ENCODE measurements at places on chromosomes 4 and X. TPM values are rescaled to one million over a fixed set of nuclear protein-coding genes. Genes with fewer than 3 reads are reported as not detected.

GRCh38 chrX:153983321-153983801 is 10.8 kb downstream of the TMEM187 start:
- H3K36me3 ChIP-seq = no peaks in the 10 kb centered on the region
- H3K4me1 ChIP-seq = no peaks in the 10 kb centered on the region
- no peak for DNase-seq
- H3K27ac ChIP-seq = no peak overlapping the region
- no peak overlapping the region for H3K4me3 ChIP-seq

- H3K4me1 ChIP-seq = no peaks in the 10 kb centered on the region
- no peaks in the 10 kb centered on the region for H3K27me3 ChIP-seq
- DNase-seq = no peak
- H3K36me3 ChIP-seq = no peaks in the 10 kb centered on the region
- no peak overlapping the region for H3K4me3 ChIP-seq
Measured at GRCh38 chr4:147428583-147428982, 52.3 kb upstream of the EDNRA start.

DNA sequence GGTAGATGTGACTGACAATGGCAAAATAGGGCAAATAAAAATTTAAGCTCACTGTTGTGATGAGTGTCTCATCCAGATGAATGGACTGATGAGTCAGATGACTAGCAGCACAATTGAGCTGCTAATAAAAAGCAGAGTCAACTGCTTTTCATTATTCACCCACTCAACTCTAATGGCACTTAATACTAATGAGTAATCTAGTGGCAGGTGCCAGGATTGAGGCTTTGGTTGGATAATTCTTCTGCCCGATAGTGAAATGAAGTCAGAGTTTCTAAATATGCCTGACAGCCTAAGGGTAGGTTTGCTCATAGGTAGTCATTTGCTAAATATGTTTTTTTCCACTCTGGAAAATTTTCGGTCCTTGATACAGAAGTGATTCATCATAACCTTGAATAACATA is 10.4 kb downstream of the OGT start:
- H3K36me3 ChIP-seq = no peaks in the 10 kb centered on the region
- no peaks in the 10 kb centered on the region for H3K4me1 ChIP-seq
- no peak overlapping the region for H3K27ac ChIP-seq
- no peaks in the 10 kb centered on the region for H3K27me3 ChIP-seq
- no peak for DNase-seq

- no peak overlapping the region for H3K4me3 ChIP-seq
- no peaks in the 10 kb centered on the region for H3K4me1 ChIP-seq
- no peak for DNase-seq
- H3K36me3 ChIP-seq = no peaks in the 10 kb centered on the region
- H3K27me3 ChIP-seq = no peaks in the 10 kb centered on the region
Measured at GRCh38 chrX:39950018-39950688, 147.6 kb downstream of the BCOR start.

GRCh38 chr4:76856243-76857073 is 41.5 kb downstream of the SOWAHB start:
- DNase-seq = no peak
- H3K27ac ChIP-seq = no peak overlapping the region
- H3K27me3 ChIP-seq = no peaks in the 10 kb centered on the region
- no peaks in the 10 kb centered on the region for H3K4me1 ChIP-seq

DNA sequence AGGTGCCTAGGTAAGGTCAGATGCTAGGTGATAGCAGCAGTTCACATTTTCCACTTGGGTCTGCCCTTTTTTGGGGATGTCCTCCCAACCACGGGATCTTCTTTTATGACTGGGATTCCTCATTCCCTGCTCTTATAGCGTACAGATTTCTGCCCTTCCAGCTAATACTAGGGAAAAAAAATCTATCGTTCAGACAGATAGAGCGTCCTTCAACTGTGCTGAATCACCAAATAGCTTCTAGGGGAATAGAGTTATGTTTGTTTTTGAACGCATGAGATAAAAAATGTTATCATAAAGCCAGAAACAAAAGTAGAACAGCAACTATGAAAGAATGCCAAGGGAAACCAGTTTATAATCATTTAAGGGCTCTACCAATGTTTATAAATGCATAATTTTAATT is 13.0 kb downstream of the RAP2C start:
- H3K36me3 ChIP-seq = no peaks in the 10 kb centered on the region
- H3K27me3 ChIP-seq = no peaks in the 10 kb centered on the region
- H3K4me1 ChIP-seq = no peaks in the 10 kb centered on the region
- H3K4me3 ChIP-seq = peak overlapping the region; percentile 2

DNA sequence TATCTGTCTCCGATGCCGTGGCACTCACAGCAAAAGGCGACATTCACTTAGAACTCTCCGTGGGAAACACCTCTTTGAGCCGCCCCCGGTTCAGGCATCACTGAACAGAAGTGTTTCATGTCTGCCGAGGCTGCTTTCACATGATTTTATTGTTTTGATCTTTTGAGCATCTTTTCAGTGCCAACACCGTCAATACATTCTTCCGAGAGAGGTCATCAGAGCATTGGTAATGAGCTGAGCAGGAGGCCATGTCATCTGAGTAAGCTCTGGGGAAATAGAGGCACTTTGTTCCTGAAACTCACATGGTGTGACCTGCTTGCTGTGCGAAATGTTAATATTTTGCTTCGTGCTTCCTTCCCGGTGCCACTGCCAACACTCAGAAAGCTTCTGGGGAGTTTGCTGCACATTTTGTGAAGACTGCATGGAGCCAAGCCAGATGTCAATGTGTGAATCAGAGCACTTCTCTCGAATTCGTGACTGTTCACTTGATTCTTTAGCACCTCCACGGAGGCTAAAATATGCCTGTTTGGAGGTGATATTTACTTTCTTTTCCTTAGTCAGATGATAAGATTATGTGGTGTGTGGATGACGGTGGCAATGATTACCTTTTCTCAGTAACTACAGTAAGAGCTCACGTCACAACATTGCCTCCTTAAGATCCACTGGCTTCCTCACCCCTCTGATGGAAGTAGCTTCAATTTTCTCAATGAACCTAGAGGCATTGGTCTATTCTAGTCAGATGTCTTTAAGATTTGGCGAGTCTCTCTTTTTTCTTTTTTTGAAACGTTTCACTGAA is 222.3 kb upstream of the HS3ST1 start:
- H3K27me3 ChIP-seq = no peaks in the 10 kb centered on the region
- DNase-seq = no peak
- H3K4me3 ChIP-seq = no peak overlapping the region
- H3K4me1 ChIP-seq = no peaks in the 10 kb centered on the region

- no peak overlapping the region for H3K27ac ChIP-seq
- H3K36me3 ChIP-seq = no peaks in the 10 kb centered on the region
- no peaks in the 10 kb centered on the region for H3K4me1 ChIP-seq
- no peak for DNase-seq
- H3K27me3 ChIP-seq = no peaks in the 10 kb centered on the region
Measured at GRCh38 chr4:182758273-182758672, 158.9 kb downstream of the DCTD start.

DNA sequence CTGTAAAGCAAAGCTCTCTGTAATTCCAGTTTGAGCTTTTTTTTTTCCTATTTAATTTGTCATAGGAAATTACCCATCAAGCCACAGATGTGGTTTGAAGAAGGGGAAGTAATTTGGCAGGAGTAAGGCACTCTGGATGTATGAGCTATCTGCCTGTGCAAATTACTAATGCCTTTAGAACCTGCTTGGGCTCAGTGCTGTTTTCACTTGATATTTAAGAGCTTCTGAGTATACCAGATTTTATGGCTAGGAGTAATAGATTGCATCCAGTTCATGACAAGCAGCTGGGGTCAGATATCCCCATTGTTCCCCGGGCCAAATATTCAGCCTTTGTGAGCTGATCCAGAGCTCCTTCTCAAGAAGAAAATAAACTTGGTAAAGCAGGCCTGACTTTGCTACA is 89.1 kb downstream of the DCAF8L2 start:
- H3K27me3 ChIP-seq = no peaks in the 10 kb centered on the region
- no peak overlapping the region for H3K4me3 ChIP-seq
- no peak overlapping the region for H3K27ac ChIP-seq
- H3K4me1 ChIP-seq = no peaks in the 10 kb centered on the region
- DNase-seq = no peak

GRCh38 chr4:98864560-98864959 is 64.4 kb downstream of the EIF4E start:
- H3K4me3 ChIP-seq = no peak overlapping the region
- no peaks in the 10 kb centered on the region for H3K27me3 ChIP-seq
- no peaks in the 10 kb centered on the region for H3K36me3 ChIP-seq
- H3K4me1 ChIP-seq = no peaks in the 10 kb centered on the region
- no peak overlapping the region for H3K27ac ChIP-seq
- no peak for DNase-seq

- no peak overlapping the region for H3K4me3 ChIP-seq
- H3K27ac ChIP-seq = no peak overlapping the region
- no peak for DNase-seq
- no peaks in the 10 kb centered on the region for H3K4me1 ChIP-seq
- H3K27me3 ChIP-seq = no peaks in the 10 kb centered on the region
- H3K36me3 ChIP-seq = no peaks in the 10 kb centered on the region
Measured at GRCh38 chr4:52035190-52035589, 2.9 kb downstream of the SGCB start.

The ADH1A gene
- not detected for total RNA-seq

The ADH5 gene
- total RNA-seq = 171 TPM

The LDB2 gene
- 89.1 TPM for total RNA-seq

The SPANXC gene
- not detected for total RNA-seq

The NLGN3 gene
- total RNA-seq = not detected

The WNK3 gene
- total RNA-seq = 10.9 TPM
